ENCODE measurements at places on chromosomes 1 and 21.

GRCh38 chr1:45833361-45833760, 29.9 kb downstream of the MAST2 start:
- DNase-seq, result no peak

GRCh38 chr21:27149034-27149433, 182.1 kb upstream of the ADAMTS5 start:
- DNase-seq, result no peak

DNA sequence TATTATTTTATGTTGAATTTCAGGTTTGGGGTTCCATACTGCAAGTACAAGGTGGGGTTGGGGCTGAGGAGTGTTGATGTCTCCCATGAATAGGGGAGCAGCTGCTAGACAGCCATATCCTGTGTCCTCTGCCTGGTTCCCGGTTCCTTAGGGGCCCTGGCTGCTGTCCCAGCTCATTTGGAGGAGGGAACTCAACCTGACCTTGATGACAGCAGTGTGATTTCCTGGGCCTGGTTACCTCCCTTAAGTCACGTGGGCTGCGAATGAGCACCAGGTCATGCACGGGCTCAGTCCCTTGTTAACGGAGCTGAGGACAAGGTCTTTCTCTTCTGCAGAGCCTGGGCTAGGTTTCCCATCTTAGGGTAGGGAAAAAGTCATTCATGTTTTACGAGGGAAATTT, 85.1 kb downstream of the MTR start:
- DNase-seq, result no peak

DNA sequence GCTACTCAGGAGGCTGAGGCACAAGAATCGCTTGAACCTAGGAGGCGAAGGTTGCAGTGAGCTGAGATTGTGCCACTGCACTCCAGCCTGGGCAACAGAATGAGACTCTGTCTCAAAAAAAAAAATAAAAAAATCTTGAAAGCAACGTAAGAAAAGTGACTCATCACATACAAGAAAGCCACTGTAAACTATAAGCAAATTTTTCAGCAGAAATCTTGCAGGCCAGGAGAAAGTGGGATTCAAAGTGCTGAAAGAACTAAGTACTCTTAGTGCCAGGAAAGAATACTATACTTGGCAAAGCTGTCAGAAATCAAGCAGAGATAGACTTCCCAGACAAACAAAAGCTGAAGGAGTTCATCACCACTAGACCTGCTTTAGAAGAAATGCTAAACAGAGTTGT, 4.4 kb upstream of the HMGN1 start:
- no peak for DNase-seq

GRCh38 chr1:21139601-21140000, 37.1 kb downstream of the EIF4G3 start:
- DNase-seq, result no peak

- no peak for DNase-seq
Measured at GRCh38 chr1:231938711-231939110, 312.1 kb downstream of the DISC1 start.

- no peak for DNase-seq
Measured at GRCh38 chr1:187839873-187840272, 1011.1 kb downstream of the PLA2G4A start.

DNA sequence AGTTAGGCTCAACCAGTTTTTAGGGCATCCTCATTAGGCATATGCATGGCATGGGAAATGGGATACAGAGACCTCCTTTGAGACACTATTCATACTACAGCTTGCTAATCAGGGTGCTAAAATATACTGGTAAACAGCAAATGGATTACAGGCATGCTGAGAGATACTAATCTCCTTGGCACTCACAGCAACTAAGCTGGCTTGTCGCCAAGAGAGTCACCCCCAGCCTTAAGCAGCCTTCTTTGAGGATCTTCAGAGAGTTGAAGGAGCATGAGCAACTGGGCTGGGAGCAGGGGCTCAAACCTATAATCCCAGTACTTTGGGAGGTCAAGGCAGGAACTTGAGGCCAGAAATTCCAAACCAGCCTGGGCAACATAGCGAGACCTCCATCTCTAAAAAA, 120.1 kb upstream of the NR5A2 start:
- peak; percentile 88 for DNase-seq

DNA sequence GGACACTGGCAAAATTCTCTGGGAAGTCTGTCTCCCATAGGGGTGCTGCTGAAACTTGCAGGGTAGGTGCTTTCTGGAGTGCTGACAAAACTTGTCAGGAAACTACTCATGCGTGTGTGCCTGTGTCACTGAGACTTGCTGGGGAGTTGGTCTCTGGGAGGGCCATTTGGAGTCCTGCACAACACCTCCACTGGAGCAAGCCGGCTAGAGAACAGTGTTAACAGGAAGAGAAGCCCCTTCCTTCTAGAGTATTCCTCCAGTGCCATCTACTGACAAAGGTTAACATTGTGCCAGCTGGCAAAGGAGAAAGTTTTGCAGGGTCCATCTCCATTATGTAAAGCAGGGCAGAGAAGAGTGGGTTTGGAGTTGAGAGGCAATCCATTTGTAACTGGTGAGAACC, 30.0 kb downstream of the ZMYM4 start:
- peak; percentile 24 for DNase-seq

- no peak for DNase-seq
Measured at GRCh38 chr1:221778535-221779142, 36.8 kb upstream of the DUSP10 start.

DNA sequence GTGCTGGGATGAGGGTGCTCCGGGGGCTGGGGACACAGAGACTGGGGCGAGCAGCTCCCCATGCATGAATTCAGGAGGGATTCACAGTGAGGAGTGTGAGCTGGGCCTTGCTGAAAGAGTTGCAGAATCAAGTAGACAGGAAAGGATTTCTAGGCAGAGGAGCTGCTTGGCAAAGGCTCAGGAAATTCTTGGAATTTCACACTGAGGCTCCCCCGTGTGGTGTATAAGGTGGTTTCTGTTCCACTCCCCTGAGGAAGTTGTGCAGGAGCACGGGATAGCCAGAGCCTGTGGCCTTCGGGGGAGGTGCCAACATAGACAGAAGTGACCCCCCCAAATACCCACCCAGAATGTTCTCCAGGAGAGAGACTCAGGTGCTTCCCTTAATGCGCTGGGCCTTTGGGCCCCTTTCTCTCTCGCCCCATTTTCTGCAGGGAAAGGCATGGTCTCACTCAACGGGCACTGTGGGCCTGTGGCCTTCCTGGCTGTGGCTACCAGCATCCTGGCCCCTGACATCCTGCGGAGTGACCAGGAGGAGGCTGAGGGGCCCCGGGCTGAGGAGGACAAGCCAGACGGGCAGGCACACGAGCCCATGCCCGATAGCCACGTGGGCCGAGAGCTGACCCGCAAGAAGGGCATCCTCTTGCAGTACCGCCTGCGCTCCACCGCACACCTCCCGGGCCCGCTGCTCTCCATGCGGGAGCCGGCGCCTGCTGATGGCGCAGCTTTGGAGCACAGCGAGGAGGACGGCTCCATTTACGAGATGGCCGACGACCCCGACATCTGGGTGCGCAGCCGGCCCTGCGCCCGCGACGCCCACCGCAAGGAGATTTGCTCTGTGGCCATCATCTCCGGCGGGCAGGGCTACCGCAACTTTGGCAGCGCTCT, 58.5 kb upstream of the ACTL8 start:
- peak; percentile 57 for DNase-seq

GRCh38 chr1:3026581-3027391, 5.5 kb downstream of the ACTRT2 start:
- no peak for DNase-seq

GRCh38 chr1:161238039-161238473, at the start of gene NR1I3:
Gene NR1I3 (minus strand): TSS chr1:161238203. CDS start chr1:161236565, 1,638 bp downstream.
- no peak for DNase-seq

- no peak for DNase-seq
Measured at GRCh38 chr1:88700425-88701013, 16.4 kb downstream of the PKN2 start.

- no peak for DNase-seq
Measured at GRCh38 chr1:40301541-40302299, 15.4 kb downstream of the COL9A2 start.

DNA sequence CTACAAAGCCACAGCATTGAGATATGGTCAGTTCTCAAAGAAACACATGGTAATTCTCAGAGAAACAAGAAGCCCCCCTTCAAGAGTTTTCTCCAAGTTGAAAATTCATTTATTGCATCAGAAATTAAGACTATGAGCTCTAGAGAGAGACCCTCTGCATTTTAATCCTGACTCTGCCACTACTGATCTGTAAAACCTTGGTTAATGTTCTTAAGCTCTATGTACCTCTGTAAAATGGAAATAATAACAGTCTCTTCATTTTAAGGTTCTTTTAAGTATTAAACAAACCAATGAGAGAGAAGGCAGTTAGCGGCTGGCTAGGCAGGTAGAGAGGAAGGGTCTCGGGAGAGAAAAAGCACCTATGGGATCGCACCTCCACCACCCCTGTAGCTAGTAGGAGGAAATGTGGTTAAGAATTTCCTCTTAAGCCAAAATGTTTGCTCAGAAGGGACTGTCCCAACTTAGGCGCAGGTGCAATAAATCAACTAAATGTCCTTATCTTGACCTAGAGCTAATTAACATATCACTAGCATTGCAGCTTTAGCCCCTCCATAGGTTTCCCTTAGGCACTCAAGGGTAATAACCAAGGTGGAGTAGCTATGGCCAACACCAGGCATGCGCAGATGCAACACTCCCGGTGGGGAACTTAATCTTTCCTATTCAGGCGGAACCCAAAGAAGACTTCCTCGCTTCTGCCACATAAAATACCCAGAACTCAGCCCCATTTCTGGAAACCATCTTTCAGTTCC, 1685.4 kb downstream of the MRPL39 start:
- DNase-seq, result no peak

- no peak for DNase-seq
Measured at GRCh38 chr1:103477101-103477500, 48.4 kb upstream of the RNPC3 start.

DNA sequence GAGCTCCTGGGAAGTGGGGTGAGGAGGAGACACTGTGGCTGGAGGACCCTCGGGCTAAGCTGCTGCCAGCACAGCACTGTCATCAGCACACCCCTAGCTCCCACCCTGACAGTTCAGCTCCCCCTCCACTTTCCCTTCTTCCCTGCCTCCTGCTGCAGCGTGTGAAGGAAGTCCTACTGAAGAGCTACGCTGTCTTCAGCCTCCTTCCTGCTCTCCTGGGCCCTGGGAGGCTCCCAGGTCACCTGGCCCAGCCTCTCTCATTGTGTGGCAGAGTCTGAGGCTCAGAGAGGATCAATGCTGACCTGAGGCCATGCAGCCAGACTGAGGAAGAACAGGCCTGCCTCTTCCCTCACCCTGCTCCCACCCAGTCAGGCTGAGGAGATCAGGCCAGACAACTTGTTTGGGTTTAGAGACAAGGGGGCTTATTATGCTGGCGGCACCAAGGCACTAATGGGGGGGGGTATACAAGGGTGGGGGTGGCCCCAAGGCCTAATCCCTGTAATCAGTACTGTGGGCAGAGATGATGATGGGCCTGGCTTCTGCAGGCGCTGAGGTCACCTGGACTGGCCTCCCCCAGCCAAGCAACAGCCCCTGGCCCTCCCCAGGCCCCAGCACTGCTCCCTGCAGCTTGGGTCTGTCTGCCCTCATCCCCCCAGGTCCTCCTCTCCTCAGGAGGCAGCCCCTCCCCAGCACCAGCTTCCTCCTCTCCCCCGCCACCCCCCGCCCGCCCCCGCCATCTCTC, 9.1 kb downstream of the NES start:
- DNase-seq, result peak; percentile 97

- DNase-seq, result peak; percentile 19
Measured at GRCh38 chr1:44571712-44572571, 102.3 kb downstream of the TMEM53 start.

- no peak for DNase-seq
Measured at GRCh38 chr1:20339811-20340457, 49.3 kb downstream of the VWA5B1 start.

GRCh38 chr1:40264354-40264781, 6.3 kb downstream of the ZMPSTE24 start:
- DNase-seq, result no peak

- no peak for DNase-seq
Measured at GRCh38 chr1:226679262-226679661, 59.8 kb downstream of the ITPKB start.

- peak; percentile 91 for DNase-seq
Measured at GRCh38 chr1:29513357-29513756, 277.0 kb downstream of the PTPRU start.

GRCh38 chr1:112247036-112247597, 148.9 kb upstream of the CTTNBP2NL start:
- DNase-seq, result peak; percentile 13

DNA sequence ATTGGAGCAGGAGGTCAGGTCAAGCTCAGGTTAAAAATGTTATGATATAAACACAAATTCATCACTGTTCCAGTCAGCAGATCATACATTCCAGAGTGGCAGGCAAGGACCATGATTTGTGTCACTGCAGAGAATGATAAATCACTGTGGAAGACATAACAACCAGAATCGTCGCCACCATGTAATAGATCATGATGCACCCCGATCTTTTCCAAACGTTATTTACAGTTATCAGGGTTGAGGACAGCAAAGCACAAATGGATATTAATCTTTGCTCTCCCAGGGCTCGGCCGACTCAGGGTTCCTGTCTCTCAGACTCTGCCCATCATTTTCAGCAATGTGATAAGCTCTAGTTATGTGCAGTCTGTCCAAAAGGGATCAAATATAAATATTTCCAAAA, 122.7 kb downstream of the ZBTB18 start:
- DNase-seq, result no peak

GRCh38 chr1:112554411-112554810, 45.6 kb downstream of the WNT2B start:
- DNase-seq, result no peak

DNA sequence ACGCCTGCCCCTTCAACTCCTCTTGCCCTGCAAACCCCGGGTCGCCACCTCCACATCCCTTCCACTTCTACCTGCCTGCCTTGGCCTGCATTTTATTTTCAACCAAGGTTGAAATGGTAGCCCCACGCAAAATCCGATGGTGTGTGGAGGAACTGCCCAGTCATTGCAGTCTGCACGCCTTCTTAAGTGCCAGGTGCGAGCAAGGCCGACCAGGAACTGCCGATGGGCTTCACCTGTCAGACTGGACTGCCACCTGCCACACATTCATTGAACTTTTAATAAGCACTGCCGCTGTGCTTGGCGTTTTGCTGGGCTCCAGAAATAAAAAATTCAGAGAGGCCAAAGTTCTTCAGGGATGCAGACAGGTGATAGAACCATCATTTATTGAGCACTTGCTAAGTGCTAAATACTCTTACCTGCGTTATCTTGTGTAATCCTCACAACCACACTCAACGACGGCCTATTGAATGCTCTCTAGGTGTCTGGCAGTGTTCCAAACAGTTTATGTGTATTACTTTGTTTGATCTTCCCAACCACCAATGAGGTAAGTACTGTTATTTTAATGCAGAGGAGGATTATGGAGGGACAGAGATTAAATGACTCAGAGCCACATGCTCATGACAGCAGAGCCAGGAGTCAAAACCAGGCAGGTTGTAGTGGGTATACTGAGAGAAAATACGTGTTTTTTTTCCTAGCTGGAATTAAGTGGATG, 36.2 kb downstream of the CACHD1 start:
- DNase-seq, result peak; percentile 70

- no peak for DNase-seq
Measured at GRCh38 chr1:205600085-205600484, 31.7 kb downstream of the ELK4 start.

DNA sequence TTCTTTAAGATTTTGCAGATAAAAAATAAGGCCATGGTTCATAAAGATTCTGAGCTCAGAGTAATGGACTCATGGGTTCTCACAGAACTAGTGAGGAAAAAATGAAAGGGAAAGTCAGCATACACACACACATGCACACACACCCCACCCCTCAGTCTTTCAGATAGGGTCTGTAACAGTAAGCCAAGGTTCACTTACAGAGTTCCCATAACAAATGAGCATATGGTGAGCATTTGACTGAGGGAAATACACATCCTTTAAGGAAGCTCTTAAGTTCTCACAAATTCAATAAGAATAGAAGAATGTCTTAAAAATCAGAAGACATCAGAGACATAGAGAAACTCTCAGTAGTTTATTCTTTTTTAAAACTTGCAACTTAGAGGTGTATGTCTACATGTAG, 57.9 kb downstream of the NTMT2 start:
- no peak for DNase-seq
